ENCODE measurements at places on chromosomes 3 and 15.

DNA sequence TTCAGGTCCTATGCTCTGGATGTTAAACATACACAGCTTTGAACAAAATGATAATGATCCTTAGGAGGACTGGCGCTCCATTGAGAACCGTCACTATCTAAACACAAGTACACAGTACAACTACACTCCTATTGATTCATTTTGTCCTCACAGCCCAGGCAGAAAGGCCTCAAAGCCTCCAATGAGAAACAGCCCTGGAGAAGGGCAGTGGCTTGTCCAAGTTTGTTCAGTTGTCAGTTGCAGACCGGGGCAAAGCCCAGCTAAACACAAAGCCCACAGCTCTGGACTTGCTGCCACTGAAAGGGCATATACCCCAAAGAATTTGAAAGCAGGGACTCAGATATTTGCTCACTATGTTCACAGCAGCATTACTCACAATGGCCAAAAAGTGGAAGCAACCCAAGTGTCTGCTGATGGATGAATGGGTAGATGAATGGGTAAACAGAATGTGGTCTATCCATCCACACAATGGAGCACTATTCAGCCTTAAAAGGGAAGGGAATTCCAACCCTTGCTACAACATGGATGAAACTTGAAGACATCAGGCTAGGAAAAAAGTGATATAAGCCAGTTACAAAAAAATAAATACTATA, 34.7 kb downstream of the NUP210 start:
- DNase-seq: no peak

DNA sequence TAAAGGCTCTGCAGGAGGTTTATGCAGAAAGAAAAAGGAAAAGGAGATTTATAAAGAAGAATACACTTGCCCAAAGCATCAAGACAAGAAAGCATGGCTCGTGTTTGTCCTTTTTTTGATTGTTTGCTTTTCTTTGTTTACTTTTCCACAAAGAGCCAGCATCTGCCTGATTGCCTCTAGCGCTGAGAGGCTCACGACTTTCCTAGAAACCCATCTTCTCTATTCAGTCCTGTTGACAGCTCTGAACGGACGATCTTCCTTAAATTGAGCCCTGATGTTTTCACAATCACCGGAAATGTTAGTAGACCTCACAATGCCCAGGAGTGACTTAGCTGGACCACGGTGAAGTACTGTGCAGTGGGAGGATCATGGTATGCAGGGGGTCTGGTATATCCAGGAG, 12.4 kb downstream of the GP5 start:
- DNase-seq: no peak

GRCh38 chr3:63135367-63135766, 142.7 kb upstream of the SYNPR start:
- no peak for DNase-seq

GRCh38 chr3:72275331-72275751, 490.4 kb upstream of the PROK2 start:
- DNase-seq: no peak

- DNase-seq: no peak
Measured at GRCh38 chr3:195046441-195046840, 224.5 kb downstream of the XXYLT1 start.

DNA sequence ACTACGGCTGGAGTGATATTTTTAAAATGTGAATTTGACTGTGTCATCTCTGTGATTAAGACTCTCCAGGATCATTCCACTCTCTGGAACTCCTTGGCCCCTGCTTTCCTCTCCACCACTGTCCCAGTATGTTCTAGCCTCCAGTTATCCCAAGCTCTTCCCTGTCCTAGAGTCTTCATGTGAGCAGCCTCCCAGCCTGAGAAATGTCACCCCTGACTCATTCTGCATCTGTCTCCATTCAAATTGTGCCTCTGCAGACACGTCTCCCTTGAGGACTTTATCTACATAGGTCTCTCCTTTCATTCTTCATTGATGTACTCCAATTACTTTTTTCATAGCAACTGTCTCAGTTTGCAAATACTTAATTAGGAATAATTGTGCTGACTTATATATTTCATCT, 317.7 kb upstream of the ADAMTS9 start:
- DNase-seq: no peak

- DNase-seq: no peak
Measured at GRCh38 chr3:190560013-190560895, 46.4 kb downstream of the IL1RAP start.

DNA sequence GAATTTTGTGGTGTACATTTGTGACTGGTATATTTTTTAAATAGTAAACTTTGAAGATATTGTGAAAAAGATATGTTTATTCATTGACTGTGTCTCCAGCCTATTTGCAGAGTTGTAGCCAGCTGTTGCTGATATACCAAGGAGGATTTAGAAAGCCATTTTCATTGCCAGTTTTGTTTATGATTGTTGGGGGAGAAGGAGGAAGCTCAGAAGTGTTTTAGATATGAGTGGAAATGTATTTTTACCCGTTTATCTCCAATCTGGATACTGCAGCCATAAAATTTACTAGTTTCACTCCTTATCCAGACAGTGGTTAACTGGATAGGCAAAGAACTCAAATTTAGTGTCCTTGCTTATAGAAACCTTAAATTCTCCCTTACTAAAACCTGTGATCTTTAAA, 18.8 kb downstream of the ATP11B start:
- DNase-seq: no peak

DNA sequence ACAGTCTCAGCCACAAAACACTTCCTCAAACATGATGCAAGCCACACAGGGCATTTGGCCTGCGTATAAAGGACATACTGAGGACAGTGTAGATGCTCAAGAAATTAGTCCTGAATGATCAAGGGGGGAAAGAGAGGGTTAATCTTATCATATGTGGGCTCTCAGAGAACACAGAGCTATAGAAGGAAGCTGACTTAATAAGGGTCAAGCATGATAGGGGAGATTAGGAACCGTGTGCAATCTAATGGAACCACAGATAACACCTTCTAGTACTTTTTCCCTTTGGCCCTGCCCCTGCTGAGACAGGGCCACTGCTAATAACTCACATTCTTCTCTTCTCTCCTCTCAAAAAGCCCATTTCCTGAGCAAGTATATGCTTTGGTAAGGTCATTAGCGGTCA, 114.1 kb upstream of the ADAMTS9 start:
- DNase-seq: no peak

DNA sequence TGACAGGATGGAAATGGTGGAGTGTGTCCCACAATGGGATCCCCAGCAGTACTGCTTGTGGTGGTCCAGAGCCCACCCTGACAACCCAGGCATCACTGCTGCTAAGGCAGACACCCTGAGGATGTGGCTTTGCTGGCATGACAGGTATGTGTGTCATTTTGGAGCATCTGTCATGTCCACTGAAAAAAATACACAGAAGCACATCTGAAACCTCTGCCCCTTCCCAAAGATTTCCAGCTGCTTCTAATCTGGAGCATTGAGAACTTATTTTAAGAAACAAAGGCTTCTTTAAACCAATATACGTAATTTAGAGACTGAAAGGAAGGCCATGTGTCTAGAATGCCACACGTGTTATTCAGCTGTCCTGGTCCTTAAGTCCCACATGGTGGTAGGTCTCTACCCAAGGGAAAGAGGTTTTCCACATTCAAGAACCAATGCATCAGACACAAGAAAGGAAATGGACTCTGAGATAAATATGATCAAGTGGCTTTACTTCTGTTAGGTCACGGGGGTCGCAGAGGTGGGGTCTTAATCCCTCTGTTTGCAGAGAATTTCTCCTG, 88.3 kb downstream of the PDZRN3 start:
- DNase-seq: no peak

DNA sequence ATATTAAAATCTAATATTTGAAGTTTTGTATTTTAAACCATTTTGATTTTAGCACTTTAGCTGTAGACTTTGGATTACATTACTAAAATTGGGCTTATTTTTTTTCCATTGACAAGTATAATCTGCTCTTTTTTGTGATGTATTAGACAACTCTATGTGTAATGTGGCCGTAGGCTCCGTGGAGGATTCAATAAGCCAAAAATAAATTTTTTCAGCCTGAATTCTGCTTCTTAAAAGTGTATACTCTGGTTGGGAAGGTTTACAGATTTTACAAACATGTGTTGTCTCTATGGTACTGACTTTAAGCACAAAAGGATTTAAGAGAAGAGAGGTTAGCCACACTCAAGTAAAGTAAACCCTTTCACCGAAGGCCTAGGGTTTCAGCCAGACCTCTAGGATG, 110.8 kb downstream of the PLCL2 start:
- DNase-seq: no peak

- DNase-seq: no peak
Measured at GRCh38 chr15:80891006-80891405, 98.6 kb downstream of the MESD start.

GRCh38 chr15:29822684-29823459, 604 bp upstream of the TJP1 start:
- peak; percentile 64 for DNase-seq

- no peak for DNase-seq
Measured at GRCh38 chr3:111932946-111933345, 45.9 kb upstream of the ABHD10 start.

DNA sequence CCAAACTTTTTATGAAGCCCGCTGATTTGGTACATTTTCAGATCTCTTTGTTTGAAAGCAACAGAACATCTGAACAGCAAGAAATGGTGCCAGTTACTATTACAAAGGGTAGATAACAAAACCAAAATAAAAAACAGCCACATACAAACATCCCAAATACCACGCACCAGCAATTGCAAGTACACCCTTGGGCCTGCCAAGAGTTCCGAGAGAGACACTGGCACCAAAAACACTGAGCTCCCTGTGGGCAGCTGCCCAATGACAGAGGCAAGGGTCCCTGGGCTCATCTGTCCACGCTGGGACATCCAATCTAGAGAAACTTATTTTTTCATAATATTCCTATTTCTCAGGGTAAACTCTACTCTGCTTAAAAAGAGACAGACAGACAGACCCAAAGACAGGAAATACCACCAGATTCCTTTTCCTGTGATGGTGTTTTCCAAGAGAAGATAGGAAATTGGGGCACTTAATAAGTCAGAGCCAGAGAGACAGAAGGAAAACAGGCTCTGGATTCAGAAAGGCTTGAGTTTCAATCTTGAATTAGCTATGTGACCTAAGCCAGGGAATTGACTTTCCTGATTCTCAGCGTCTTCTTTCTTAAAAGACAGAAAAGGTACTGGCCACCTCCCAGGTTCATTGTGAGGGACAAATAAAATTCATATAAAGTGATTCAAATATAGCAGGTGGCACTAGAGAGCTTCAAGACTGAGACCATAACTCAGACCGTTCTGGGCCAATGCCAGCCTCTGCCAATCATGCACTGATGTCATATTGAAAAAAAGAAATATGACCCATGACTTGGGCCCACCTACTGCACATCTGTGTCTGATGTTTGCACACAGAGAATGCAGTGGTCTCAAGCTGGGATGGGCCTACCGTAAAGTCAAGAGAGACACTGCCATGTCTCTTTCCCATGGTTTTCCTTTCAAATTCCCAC, 61.3 kb downstream of the FOXP1 start:
- no peak for DNase-seq

- DNase-seq: no peak
Measured at GRCh38 chr15:58431221-58432149, at the start of gene LIPC. Gene LIPC, plus strand, starts transcription at chr15:58431991. Its CDS starts 42 bp downstream, at chr15:58432033.

DNA sequence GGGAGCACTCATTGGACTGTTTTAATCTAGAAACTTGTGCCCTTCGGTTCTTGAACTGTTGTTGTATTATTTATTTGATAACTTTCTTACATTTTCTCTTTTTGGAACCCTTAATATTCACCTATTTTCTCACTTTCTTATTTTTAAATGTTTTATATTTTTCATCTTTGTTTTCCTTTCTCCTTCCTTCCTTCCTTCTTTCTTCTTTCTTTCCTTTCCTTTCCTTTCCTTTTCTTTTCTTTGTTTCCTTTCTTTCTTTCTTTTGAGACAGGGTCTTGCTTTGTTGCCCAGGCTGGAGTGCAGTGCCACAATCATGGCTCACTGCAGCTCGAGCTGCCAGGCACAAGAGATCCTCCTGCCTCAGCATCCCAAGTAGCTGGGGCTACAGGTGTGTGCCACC, 108.5 kb downstream of the TBC1D2B start:
- no peak for DNase-seq

- DNase-seq: peak; percentile 40
Measured at GRCh38 chr3:169264711-169265110, 398.8 kb downstream of the MECOM start.

DNA sequence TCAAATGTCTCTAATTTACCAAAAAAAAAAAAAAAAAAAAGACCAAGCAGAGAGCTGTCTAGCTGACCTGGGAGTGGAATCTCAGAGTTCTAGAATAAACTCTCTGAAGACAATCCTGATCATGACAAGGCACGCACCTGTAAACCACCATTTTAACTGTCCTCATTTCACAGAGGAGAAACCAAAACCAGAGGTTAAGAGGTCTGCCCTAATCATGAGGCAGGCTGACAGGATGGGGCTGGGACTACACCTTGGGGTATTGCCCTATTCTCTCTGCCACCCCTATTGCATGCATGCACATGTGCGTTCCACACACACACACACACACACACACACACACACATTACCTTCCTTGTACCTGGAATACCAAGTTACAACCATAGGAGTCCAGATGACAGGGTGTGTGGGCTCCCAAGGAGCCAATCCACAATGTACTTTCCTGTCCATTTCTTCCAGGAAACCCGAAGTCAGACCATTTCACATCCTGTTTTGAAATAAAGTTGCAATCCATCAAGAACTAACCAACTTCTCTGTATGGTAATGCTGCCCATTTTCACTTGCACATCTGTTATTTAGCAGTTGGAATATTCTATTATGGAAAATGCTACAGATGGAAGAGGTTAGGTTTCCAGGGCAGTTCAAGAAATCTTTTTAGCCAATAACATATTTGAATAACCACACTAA, 34.6 kb downstream of the HSPBAP1 start:
- DNase-seq: no peak

DNA sequence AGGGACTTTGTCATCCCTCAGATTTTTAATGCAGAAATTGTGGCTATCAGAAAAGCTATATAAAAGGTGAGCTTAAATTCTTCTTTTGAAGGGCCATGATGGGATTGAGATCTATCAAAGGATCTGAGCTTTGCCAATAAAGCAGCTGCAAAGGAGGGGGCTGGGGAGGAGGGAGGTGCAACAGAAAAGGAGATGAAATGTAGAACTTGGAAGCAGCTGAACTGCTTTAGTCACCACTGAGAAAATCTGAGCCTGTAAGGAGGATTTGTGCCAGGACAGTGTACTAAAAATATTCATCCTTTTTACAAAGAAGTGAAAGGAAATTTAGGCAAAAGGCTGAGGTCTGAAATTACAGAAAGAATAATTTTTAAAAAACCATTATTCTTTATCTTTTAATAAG, 10.4 kb downstream of the TSPAN3 start:
- DNase-seq: no peak

Data from upper lobe of left lung (tissue), 6 donors.